Activated CD4-positive, alpha-beta T cell treated with anti-CD3 and anti-CD28 coated beads for 24 hours (primary cell): ENCODE measurements at places on chromosomes 1 and 21.

GRCh38 chr1:219175212-219175564 lies 1.5 kb downstream of the LYPLAL1 start:
- DNase-seq = no peak

- DNase-seq = no peak
Observed at GRCh38 chr1:65459397-65459768, 38.9 kb downstream of the LEPR start.

GRCh38 chr1:229757226-229757625 lies 131.2 kb downstream of the URB2 start:
- no peak for DNase-seq

DNA sequence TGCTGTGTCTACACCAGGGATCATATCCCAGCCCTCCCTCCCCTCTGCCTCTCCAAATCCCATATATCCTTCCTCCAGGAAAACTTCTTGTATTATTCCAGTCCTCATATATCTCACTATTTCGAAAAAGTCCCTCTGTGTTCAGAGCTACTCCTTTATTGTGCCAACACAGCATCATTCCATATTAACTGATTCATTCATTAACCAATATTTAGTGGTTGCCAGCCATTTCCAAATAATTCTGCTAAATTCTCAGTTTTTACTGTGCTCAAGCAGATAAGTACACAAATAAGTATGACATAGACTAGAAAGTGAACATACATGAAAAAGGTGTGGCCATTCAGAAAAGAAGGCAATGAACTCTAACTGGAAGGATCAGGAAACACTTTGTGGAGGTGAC lies 241.6 kb upstream of the DUSP10 start:
- no peak for DNase-seq

GRCh38 chr21:27513825-27514224 lies 546.9 kb upstream of the ADAMTS5 start:
- no peak for DNase-seq

- DNase-seq = no peak
Observed at GRCh38 chr1:225847610-225848009, 34.6 kb downstream of the TMEM63A start.

DNA sequence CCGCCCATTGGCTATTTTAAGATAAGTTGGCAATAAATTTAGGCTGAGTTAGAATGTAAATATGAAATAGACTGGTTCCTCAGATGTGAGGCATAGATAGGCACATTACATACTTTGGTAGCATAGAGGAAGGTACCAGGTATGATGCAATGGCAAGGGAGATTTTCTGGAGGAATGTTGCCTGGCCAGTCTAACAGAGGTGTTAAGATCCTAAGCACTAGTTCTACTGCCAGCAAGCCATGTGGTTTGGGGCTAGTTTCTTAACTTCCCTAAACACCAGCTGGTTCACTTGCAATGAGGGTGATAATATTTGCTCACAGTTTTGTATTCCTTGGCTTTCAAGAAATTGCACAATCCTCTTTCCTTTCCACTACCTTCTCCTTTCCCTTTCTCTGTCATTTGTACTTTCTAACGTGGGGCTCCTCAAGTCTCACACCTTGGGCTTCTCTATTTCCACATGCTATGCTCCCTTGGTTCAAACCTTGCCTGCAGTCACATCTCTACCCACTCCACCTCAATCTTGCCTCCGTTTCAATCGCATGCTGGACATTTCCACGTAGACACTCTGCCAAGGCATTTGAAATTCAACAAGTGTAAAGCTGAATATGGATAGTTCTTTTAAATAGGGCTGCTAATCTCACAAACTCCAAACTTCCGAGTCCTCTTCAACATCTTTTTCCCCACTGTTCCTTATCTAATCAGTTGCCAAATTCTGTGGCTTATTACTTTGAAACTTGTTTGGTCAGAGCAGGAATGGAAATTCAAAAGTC lies 4.7 kb upstream of the CD55 start:
- DNase-seq = no peak

DNA sequence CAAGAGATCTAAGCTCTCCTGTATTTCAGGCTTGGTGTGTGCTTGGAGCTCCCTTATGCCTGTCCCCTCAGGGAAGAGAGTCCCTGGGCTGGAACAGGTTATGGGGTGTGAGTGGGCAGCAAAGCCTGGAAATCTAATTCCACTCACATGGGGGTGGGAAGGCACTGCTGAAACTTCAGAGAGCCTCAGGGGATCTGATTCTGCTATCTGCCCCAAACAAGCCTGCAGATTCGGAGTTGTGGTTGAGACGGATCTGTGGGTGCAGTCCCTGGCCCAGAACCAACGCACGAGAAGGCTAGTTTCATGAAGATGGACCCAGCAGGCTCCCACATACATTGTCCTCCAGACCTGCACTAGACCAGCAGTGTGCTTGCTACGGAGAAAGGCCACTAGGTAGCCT lies 2.9 kb downstream of the BLACAT1 start:
- DNase-seq = no peak

DNA sequence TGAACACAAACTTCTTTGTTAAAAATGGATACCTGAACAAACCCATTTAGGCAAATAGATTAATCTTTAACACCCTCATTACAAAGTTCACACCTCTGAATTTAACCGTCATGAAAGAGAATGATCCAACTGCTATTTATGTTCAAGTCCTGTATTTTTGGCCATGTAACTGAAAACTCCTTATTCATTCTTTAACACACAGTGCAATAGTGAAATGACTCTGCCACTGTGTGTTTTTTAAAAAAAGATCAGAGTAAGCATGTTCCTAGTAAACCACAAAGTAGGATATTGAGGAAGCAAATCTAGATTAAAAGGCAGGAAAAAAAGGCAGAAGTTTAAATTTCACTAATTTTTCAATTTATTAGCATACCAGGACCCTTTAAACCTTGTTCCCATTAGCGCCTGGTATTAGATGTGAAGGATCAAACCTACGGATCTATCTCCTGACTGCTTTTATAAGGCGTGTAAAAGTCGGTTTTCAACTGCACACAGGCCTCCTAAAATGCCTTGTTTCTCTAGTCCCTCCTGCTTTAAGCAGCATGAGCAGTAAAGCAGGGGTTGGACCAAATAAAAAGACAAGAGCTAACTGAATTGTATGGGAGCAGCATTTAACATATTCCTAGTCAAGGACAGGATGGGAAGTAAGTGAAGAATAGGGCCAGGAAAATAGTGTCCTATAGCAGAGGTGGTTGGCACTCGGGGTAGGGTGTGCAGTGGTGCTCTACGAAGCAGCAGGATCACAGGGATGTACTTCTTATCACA lies 33.4 kb downstream of the NUCKS1 start:
- DNase-seq = no peak

- DNase-seq = no peak
Observed at GRCh38 chr1:8816264-8816663, 1.2 kb downstream of the RERE start.

GRCh38 chr1:152347116-152347728 lies 12.6 kb downstream of the FLG2 start:
- DNase-seq = no peak

DNA sequence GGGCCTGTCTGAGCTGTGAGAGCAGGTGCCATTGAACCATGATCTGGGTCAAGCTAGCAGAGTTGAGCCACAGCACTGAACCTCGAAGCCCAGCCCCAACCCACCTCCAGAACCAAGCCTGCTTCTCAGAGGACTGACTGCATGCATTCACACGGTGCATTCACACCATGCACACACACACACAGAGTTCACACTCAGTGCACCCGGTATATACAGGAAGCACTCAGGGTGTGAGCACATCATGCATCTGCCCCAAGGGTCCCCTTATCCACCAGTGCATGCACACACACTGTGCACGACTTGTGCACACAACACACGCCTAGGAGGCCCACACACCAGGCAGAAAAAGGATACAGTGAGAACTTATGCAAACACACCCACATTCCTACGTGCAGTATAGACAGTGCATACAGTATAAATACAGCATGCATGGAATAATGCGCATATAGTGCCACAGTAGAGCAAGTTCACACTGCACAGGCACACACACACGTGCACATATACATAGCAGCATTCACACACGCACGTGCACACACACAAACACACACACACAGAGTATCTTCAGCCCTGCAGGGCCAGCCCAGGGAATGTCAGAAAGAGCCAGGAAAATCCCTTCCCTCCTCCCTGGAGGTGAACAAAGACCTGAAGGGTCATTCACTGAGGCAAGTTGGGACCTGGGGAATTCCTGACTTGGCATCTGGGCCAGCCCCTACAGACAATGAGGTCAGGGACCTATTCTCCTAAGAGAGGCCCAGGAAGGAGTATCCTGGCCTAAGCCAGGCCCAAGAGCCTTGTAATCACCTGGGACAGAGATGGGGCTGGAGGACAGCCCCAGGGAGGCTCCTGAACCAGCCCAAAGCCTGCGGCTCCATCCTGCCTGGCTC lies 42.1 kb downstream of the CAMK2N1 start:
- DNase-seq = no peak

DNA sequence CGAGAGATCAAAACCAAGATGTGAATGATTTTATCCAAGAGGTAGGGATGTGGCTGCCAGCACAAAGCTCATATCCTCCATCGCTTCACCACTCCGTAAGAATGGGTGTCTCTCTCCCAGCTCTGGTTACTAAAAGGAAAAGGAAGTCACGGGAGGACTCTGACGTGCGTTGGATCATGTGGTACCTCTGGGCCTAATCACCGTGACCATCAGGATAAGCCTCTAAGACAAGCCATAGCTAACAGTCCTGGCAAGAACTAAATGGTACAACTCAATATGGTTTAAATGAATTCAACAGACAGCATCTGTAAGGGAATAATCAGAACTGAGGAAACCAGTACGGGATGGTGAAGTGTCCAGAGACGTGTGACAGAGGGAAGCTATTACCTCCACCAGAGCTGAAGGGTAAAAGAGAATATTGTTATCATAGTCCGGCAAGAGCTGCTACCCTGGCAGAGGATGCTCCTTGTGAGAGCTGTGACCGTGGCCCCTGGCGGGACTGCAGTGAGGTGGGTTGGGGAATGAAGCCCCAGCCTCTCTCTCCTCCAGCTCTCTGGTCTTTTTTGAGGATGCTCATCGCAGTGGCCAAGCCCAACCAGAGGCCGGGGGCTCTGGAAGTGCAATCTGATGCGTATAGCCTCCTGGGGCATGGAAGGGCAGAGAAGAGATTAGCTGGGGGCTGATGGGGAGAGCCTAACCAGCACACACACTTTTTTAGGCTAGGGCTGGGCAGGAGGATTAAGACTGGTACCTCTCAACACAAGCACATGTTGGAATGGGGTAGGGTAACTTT lies 54.2 kb downstream of the KIAA1614 start:
- DNase-seq = no peak

DNA sequence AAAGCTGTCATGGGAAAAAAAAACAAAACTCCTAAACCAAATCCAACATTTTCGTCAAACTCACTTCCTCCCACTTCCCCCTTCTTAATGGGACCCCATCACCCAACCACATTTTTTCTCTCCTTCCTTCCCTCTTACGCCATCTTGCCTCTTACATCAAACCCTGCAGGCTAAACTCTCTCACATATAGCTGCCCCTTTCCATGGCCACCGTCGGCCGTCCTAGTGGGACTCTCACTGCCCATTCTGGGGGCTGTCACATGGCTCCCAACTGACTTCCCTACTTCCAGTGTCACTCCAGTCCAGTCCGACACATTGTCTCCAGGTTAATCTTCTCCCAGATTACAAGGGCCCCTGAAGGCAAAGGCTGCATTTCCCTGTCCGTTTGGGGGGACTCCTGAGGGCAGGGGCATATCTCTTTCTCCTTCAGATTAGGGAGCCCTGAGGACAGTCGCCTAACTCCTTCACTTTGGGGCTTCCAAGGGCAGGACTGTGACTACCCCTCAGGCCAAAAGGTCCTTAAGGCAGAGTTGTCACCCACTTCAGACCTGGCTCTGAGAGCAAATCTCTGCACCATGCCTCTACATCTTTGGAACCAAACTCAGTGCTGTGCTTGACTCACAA lies 658 bp downstream of the UBXN11 start:
- DNase-seq = no peak

- DNase-seq = no peak
Observed at GRCh38 chr1:200753650-200754198, 15.0 kb downstream of the CAMSAP2 start.

- no peak for DNase-seq
Observed at GRCh38 chr1:209387969-209388329, 195.6 kb upstream of the CAMK1G start.

DNA sequence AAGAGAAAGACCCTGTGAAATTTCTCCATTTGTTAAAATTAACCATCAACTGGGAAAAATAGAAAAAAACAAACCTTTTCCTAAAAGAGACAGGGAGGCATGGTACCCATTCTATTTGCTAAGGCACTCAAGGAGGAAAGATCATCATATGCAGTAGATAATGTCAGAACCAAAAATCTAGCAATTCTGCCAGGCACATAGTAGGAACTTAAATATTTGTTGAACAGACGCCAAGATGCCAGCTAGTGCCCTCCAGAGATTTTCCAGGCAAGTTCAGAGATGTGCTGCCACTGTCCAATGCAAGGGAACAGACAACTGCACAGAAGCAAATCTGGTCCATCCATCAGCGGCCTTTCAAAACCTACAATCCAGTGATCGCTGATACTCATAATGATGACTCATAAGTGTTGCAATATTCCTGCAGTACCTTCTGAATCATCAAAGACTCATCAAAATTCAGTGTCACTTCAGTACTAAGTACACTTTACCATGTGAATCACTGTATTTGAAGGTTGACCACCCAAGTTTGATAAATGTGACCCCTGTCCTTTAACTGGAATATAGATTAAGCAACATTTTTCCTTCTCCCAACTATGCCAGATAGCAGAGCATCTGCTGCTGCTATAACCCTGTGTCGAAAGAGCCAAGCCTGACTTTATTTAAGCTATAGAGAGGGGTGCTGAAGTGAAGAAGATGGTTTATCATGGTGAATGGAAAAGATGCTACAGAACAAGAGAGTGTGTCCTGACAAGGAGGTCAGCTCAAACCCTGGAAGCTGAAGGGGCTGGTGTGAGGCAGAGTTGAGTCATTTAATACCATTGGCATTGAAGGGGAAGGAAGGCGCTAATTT lies 99.1 kb downstream of the MT1HL1 start:
- no peak for DNase-seq

DNA sequence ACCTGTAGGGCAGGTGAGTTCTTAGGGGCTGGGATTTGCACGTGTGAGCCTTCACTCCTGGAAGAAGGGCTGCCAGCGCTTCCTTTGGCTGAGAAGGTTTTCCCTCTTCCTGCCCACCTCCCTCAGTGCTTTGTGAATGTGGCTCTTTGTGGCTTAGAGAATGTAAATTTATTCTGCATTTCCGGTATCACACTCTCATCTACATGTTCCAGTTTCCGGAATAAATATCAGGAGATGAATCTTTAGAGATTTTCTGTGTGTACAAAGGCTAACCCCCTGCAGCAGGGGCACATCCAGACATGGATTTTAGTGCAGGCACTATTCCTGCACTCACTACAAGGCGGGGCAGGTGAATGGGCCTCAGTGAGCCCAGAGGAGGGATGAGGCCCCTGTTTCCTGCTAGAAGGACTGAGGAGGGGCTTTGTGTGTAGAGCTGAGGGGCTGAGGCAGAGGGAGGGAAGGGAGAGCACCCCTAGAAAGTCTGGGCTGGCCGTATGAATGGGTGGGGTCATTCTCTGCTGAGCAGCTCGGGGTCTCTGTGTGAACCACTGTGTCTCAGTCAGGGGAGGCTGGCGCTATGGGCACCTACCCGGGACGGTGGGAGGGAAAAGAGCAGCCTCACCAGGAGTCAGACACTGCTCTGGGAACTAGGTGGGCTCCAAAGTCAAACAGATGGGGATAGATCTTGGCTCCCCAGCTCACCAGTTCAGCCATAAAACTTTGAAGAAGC lies 207.5 kb downstream of the MATN1 start:
- DNase-seq = no peak
